ENCODE measurements at places on chromosomes 11 and 22.

DNA sequence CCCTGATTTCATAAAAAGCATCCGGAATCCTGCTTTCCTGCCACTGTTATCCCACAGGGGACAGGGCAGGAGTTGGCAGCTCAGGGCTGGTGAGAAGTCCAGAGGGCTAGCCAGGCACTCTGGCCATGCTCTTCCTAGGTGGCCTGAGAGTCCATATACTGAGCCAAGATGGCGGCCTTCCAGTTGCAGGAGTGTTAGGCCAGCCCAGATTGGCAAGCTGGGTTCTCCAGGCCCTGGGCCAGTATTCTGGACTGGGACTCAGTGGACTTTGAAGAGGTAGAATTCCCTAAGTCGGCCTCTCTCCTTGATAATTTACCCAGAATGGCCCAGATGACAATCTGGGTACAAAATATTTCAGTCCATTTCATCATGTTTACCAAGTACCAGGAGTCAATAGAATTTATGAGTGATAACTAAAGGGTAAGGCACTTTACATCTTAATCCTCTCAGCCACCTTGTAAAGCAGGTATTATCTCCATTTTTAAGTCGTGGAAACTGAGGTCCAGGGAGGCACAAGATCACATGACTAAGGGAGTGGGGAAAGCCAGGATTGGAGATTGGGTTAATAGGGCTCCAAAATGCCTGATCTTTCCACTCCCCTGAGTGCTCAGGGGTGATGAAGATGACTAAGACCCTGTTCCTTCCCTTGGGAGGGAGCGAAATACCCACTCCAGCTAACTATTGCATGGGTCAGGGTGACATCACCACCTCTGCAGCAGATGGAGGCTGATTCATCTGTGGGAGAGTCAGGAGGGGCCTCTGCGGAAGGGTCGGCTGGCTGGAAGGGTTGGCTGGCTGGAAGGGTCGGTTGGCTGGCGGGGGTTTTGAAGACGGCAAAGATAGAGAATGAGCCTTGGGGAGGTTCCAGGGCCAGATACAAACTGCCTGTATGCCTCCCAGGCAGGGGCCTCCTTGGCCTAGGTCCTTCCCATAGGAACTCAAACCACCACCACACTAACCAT, 1.2 kb upstream of the MICALL1 start:
- peak; percentile 100 for DNase-seq

GRCh38 chr11:78377625-78378418, 39.8 kb downstream of the GAB2 start:
- DNase-seq = no peak

DNA sequence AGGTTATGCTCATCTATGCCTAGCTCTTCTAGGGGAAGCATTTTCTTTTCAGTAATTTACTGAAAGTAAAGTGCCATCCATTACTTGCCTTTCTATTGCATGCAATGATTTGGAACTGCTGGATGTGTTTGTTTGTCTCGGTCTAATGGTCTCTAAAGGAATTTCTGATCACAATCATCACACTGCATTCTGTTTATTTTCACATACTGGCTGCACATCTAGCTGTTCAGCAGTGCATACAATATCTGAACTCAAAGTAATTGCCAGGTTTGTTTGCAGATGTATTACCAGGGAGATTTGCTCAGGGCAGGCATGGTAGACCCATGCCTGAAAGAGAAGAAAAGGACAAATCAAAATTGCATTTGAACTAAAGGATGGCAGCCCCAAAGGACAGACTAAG, 36.4 kb upstream of the CWF19L2 start:
- no peak for DNase-seq

- DNase-seq = peak; percentile 87
Measured at GRCh38 chr11:5550440-5551095, 2.2 kb upstream of the OR52H1 start.

- DNase-seq = no peak
Measured at GRCh38 chr11:94854770-94855633, 86.8 kb downstream of the AMOTL1 start.

Data from fibroblast of skin of scalp (primary cell).